ENCODE measurements at places on chromosomes 12 and 14.

GRCh38 chr14:98944989-98945388 lies 327.0 kb downstream of the BCL11B start:
- DNase-seq: no peak

DNA sequence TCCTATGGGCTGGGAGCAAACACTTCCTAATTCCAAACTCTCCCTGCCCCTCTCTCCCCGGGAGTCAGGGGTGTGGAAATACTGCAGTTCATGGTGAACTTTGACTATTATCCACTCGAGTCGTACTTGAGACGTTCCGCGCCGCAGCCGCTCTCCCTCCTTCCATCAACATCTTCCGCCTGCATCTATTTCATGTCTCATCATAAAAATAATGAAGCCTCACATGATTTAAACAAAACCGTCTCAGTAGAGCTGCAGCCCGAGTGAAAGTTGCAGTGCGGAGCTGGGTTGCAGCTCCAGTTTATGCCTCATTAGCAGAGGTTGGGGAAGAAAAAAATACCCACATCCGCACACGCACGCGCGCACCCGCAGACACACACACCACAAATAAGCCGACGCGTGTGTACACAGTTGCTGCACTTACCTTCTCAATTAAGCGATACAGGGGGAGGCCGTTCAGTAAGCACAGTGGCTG lies 283 bp downstream of the LMO3 start:
- DNase-seq: no peak

DNA sequence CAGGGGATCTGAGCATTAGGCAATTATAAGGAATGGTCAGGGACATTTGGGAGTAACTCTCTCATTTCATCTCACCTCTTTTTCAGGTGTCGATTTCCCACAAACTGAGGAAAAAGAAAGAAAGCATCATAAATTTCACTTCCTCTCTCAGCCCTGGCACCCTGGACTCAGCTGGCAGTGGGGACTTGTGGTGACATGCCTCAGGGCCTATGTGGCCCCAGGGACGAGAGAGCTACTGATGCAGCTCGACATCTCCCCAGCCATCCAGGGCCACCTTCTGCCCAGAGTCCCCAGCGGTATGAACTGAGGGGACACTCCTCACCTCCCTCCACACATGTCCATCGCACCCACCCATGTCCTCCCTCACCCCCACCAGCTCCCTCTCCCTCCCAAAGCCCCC lies 11.7 kb downstream of the TNFRSF1A start:
- no peak for DNase-seq

- no peak for DNase-seq
Measured at GRCh38 chr12:95633732-95634465, 82.6 kb upstream of the USP44 start.

Measured in hypothalamus (tissue), 51 donors.